ENCODE measurements at places on chromosomes 16 and 17.

DNA sequence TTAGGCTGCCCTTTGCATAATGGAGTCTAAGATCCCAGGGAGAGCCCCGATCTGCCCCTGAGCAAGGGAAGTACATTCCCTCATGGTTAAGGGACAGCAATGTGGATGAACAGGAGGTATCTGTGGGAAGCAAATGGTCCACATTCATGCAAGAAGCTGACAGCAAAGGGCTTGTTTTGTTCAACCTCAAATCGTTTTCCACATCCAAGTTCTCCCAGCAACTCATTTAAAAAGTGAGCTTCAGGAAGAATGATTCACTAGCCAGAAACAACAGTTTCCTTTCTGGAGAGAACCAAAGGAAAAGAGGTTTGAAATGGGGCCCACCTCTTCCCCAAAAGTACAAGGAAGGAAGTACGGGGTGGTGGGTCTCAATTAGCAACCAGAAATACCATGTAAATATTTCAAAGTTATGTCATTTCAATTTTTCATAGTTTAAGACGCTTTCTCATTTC, 9.4 kb downstream of the HSPB9 start:
- no peak for DNase-seq

DNA sequence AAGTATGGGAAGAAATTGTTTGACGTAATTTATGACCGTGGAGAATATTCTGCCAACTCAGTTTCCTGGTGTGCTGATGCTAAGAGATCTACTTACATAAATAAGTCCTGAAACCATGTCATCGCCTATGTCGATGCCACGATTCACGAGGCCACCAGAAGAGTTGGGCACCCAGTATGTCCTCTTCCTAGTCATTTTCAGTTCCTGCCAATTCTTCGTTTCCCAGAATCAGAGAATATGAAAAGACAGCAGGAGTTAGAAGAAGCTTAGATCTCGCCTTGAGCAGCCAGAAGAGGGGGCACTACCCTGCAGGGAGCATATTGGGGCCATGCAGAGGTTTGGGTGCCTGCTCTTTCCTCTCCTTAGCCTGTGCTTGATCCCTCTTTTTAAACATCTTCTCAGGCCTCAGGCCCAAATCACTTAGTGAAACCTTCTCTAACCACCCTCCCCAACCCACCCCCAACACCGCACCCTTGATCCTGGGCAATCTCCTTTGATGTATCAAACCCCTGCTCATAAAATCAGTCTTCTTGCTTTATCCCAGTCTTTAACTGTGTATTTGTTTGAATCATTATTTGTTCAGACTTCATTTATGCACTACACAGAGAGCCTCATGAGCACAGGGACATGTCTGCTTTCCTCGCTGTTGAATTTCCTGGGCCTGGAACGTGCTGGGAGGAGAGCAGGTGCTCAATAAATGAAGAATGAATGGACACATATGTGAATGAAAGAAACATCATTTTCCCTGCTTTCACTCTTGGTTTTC, 12.2 kb upstream of the LONP2 start:
- DNase-seq, result no peak

DNA sequence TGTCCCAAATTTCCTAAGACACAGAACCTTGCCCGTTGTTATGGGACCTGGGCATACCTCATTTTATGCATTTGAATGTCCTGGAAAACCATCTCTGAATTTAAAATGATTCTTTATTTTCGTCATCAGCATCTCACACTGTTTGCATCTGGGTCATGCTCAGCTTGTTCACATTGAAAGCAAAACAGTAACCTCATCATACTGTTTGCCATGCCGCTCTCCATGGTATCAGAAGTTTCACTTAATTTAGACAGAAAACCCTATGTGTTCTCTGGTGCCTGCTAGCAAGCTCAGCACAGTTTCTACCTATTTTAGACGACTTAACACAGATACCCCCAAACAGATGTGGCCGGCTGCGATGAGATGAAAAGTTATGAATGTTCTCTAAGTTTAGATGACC, 292.1 kb downstream of the SNX29 start:
- no peak for DNase-seq

- DNase-seq, result no peak
These were observed 1.6 kb upstream of the SEZ6 start for GRCh38 chr17:29007456-29007855.

DNA sequence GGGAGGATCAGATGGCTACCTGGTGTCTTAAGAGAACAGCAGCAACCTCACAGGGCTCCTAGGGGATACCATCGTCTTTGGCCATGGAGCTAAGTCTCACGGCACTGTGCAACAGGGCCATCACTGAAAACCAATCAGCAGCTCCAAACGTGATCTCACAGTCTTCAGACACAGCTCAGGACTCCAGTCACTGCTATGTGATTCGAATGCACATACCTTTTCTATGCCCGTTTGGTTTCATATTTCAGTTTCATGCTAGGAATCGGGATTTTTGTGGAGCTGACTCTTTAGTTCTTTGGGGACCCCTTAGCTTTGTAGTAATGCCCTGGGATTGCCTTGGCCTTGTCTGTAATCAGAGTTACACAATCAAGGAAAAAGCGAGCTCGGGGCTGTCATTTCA, 162.8 kb upstream of the CDH11 start:
- no peak for DNase-seq

DNA sequence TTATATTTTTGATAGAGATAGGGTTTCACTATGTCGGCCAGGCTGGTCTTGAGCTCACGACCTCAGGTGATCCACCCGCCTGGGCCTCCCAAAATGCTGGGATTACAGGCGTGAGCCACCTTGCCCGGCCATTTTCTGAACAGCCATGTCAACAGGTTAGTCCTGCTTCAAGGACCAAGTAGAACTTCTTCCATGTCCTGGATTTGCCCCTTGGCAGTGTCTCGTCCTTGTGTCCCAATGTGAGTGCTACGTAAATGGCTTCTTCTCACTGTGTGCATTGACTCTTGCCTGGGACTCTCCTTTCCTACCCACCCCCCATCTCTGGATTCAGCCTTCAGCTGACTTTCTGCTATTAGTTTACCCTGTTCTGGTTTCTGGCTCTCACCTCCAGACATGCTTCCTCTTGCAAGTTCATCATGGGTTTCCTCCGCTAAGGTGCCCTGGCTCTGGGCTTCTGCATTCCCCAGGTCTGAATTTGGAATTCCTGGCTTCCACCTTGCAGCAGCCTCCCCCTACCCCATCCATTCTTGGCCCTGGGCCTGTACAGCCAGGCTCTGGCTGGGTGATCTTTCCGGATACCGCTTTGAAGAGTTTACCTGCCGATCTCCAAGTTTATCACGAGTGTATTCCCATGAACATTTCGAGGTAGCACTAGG, 14.0 kb upstream of the IRF8 start:
- DNase-seq, result no peak

GRCh38 chr16:85028685-85029407, 1.3 kb downstream of the KIAA0513 start:
- DNase-seq, result no peak

DNA sequence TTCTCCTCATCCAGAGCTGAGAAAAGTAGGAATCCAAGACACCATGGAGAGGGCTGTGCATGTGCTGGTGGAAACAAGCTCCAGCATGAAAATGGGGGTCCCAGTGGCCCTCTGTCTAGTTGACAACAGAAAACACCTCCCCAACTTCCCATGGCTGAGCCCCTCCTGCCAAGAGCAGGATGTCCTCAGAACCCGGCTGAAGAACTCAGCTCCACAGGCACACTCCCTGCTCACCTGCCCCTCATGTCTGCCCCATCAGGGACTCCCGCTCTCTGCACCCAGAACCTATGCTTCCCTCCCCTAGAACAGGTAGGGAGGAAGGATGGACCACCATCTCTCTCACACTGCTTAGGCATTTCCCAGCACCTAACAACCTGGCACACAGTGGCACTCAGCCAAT, 167.2 kb downstream of the C16orf78 start:
- no peak for DNase-seq

GRCh38 chr17:75625813-75626486, 7.3 kb upstream of the SMIM5 start:
- DNase-seq, result no peak

- no peak for DNase-seq
These were observed 751 bp upstream of the FOXC2 start for GRCh38 chr16:86565644-86566511.

DNA sequence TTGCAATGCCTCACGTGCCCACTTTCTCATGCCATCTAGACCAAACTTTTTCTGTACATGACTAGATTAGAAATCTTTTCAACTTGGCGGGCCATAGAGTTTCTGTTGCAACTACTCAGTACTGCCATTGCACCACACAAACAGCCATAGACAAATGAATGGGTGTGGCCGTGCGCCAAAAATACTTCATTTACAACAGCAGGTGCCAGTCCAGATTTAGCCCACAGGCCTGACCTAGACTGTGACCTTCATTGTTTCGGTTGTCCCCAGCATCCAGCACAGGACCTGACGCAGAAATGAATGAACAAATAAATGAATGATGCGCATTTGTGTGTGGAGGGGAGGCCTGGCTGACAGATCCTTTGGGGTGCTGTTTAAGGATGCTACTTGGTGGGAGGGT, 14.3 kb upstream of the PDK2 start:
- DNase-seq, result no peak

DNA sequence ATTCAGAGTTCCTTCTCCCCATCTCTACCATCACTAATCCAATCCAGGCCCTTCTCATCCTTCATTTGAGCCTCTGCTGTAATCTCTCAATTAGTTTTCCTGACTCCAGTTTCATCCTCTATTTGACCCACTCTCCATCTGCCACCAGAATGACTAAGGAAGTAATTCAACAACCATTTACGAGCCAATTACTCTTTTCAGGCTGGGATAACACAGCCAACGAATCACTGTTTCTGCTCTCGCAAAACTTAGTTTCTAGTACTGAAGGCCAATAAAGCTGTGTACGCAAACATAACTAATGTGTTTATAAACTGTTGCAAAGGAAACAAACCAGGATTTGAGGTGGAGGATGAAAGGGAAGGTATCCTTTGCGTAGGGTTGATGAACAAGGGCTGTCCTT, 53.7 kb downstream of the MAP2K6 start:
- no peak for DNase-seq

- no peak for DNase-seq
These were observed 5.0 kb upstream of the MEIOC start for GRCh38 chr17:44651228-44651627.

DNA sequence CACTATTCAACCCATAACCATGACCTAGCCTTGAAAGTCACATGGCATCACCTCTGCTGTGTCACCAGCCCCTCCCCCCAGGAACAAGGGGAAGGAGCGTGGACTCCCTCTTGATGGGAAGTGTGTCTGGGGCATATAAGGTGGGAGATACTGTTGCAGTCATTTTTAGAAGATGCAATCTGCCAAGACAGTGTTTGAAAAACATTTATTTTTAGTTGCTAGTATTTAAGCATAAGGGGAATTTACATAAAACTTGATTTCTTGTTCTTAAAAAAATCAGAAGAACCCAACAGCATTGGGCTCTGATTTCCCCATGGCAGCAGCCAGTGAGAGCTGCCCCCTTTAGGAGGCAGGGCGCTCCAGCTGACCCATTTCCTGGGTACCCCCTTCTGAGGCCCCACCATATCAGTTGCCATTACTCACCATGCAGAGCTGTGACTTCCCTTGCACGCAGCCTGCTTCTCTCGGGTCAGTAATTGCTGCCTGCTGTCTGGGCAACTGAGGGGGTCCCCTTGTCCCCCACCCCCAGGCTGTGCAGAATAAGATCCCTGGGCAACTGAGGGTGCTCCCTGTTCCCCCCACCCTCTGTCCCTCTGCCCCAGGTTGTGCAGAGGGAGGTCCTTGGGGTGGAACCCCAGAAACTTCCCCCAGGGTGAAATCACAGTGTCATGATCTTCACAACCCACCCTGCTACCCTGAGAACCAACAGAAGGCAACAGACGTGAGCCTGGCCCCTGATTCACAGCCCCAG, 11.8 kb upstream of the CDC42EP4 start:
- no peak for DNase-seq

GRCh38 chr17:45172232-45172540, 10.5 kb downstream of the HEXIM2 start:
- no peak for DNase-seq

GRCh38 chr17:12459736-12460135, 206.0 kb upstream of the MYOCD start:
- DNase-seq, result no peak

DNA sequence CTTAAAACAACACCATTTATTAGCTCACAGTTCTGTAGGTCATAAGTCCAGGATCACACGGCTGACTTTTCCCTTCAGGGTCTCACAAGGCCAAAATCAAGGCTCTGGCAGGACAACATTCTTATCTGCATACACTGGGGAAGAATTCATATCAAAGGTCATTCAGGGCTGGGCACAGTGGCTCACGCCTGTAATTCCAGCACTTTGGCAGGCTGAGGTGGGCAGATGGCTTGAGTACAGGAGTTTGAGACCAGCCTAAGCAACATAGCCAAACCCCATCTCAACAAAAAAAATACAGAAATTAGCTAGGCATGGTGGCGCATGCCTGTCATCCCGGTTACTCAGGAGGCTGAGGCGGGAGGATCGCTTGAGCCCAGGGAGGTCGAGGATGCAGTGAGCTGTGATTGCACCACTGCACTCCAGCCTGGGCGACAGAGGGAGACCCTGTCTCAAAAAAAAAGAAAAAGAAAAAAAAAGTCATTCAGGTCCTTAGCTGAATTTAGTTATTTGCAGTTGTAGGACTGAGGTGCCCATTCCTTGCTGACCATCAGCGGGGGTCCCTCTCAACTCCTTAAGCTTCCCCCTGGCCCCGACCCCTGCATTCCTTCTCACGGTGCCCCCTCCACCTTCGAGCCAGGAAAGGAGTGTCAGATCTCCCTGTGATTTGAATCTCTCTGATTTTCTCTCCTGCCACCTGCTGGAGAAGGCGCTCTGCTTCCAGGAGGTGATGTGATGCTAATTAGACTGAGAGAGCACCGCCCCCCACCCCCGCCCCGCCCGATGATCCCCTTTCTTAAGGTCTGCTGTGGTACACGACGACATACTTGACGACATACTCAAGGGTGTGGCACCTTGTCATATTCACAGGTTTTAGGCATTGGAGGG, 91.8 kb upstream of the CLEC18A start:
- DNase-seq, result no peak

DNA sequence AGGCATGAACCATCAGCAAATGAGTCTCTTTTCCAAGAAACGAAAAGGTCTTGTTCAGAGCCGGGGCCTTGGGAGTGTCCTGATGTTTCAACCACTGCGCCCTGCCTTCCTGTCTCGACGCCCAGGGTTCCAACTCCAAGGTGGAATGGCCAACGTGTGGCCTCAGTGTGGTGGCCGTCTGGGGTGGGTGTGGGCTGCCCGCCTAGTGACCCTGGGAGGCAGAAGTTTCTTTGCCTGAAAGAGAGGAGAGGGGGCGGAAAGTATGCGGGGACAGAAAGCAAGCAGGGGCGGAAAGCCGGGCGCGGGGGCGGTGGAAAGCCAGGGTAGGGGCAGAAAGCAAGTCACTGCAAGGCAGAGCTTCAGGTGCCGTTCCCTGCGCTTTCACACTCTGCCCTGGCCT, 4.1 kb downstream of the MSRB1 start:
- DNase-seq, result no peak

All from AG09319 (cell line).